Dorsolateral prefrontal cortex (tissue), 122 donors: ENCODE measurements at places on chromosomes 6 and 20.

GRCh38 chr6:14818422-14818884 is 427.4 kb upstream of the JARID2 start:
- DNase-seq, result no peak

GRCh38 chr20:25273046-25273445 is 25.2 kb downstream of the PYGB start:
- DNase-seq, result no peak

- DNase-seq, result no peak
These were observed 348.6 kb downstream of the CD109 start for GRCh38 chr6:74044417-74045096.

DNA sequence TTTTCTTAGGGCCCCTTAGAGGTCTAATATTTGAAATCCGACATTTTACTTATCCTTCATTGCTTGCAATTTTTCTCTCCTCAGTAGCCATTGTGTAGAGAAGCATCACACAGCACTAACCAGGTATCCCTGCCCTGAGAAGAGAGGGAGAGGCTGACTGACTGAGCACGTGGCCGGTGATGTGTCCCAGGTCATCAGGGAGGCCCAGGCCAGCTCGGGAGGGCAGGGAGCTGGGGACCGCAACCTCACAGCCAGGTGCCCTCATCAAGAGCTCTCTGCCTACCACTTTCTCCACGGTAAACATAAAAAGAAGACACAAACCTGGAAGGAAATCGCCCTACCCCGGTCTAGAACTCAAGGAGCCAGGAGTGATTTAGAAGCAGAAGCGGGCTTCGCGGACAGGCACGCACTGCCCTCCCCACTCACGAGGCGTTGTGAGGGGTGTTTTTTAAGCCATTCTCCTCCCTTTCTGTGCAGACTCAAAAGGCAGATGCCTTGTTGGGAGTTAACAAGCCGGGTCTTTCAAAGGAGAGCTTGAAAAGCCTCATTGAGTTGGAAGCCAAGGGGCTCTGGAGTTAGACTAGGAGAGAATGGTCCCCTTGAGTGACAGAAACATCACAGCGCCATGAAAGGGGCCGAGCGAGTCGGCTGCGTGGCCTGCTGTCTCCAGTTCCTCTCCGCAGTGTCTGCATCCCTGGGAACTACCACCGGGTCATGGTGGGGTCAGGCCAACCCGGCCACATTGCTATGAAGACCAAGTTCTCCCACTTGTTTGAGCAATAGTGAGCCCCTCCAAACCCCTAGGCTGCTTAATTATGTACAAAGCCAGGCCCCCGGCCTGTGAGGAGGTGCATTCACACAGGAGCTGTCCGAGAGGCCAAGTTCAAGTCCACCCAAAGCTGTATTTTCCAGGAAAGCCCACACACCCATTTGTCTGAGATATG is 285.4 kb downstream of the CDH4 start:
- DNase-seq, result no peak

DNA sequence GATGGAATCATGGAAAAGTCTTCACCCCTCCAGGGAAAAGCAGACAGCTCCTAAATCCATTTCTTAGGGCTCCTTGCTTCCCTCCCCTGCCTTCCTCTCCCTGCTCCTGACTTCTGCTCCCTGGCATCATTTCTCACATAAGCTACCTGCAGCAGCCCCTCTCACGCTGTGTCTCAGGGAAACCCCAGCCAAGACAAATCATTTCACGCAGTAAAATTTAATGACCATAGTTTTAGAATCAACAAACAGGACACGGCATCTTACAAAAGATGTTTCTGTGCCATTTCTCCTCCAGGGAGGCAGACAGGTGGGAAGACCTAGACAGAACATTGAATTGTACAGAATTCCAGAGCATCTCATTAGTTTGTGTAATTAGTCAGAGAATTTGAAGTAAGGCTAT is 16.5 kb upstream of the FOXQ1 start:
- DNase-seq, result no peak

- DNase-seq, result no peak
These were observed at the start of gene TUBB2B for GRCh38 chr6:3227363-3228045. Gene TUBB2B (minus strand): TSS chr6:3227653. CDS start chr6:3227543, 110 bp downstream.

GRCh38 chr6:108714101-108714765 is 134.0 kb upstream of the ARMC2 start:
- DNase-seq, result no peak

GRCh38 chr6:149642829-149643580 is 5.5 kb downstream of the KATNA1 start:
- DNase-seq, result no peak

- DNase-seq, result no peak
These were observed 174.1 kb downstream of the NRN1 start for GRCh38 chr6:5832668-5833067.
